T1000 (cell line): ENCODE measurements at places on chromosomes 3 and 15.

- DNase-seq: no peak
These were observed 109.9 kb downstream of the UACA start for GRCh38 chr15:70653426-70653825.

DNA sequence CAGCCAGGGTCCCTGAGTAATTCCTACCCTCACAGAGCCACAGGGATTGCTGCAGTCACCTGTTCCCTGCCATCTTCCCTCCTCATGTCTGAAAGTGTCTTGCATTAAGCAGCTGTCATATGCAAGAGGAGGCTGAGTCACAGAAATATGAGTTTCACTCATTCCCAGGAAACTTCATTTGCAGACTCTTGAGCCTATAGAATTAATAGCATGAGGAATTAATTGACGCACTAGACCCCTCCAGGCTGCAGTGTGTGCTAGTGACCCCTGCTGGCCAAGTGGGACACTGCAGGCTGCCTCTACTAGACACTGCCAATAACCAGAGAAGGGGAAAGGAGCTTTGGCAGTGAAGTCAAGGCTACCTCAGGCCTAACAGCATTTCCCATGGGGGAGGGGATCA is 50.6 kb upstream of the SLC6A1 start:
- DNase-seq: no peak

GRCh38 chr3:188807006-188807405 is 364.8 kb upstream of the TPRG1 start:
- no peak for DNase-seq

DNA sequence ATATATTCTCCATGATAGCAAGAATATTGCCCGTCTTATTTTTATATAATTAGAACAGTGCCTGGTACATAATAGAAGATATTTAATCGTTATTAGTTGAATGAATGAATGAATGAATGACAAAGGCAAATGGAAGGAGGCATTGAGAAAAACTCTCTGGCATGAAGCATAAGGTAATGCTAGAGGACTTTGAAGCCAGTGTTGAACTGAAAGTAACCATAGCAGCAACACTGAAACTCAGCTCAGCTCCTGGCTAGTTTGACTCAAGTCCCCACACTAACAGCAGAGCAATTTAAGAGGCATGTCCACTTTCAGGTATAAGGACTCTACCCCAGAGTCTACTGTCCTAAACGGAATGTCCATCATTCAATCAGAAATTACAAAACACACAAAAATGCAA is 227.0 kb downstream of the CPNE4 start:
- DNase-seq: no peak

DNA sequence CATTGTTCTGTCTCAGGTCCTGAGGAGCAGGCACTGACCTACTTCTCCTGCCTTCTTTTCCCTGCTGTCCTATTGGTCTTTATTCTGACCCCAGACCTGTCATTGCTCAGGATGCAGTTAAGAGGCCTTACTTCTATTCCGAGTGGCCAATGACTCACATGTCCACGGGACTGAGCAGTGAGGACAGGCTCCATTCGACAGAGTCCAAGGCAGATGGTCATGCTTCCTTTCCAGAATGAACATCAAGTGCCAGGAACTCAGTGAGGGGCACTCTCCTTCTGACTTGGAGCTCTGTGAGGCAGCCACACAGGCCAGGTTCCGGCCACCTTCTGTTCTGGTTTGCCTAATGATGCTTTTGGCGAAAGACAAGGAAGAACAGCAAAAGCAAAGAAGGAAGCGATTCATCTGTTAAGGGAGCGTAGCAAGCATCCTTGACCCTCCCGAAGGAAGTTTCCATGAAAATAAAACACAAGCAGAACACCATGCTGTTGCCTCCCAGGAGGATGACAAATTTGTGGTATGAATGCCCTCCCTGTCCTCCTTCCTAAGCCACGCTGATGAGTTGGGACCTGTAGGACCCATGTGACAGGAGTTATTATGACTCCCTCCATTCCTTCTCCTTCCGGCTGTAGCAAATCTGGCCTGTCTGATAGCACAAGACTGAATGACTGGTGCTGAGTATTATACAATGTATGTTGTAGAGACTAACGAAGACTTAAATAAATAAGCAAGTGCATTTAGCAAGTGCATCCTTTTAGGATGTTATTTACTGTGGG is 14.4 kb upstream of the TPRG1 start:
- DNase-seq: no peak

- DNase-seq: no peak
These were observed 10.5 kb upstream of the BLM start for GRCh38 chr15:90706394-90707327.

- no peak for DNase-seq
These were observed 7.8 kb downstream of the DCBLD2 start for GRCh38 chr3:98893740-98894139.

DNA sequence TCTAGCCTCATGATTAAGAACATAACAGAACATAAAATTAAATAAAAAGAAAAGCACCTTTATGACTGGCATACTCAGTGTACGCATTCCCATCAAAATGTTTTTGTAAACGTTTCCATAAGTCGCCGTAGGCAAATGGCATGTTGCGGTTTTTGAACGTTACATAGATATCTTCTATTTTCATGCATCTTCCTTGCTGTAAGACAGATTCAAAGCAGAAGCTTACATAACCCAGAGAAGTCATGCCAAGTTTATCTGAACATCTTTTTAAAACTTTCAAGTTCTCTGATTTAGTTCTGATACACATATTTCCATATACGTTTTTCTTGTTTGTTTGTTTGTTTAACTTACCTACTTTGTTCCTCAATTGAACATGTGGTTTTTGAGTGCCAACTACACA is 388.6 kb downstream of the GABRG3 start:
- no peak for DNase-seq
